ENCODE measurements at places on chromosomes 12 and 14.
A peak's percentile ranks its signal among the peaks of the same experiment; 100 is the strongest.

- DNase-seq: no peak
Measured at GRCh38 chr14:28097585-28097984, 669.0 kb upstream of the FOXG1 start.

GRCh38 chr14:71557351-71557750 is 374.9 kb upstream of the RGS6 start:
- no peak for DNase-seq

- DNase-seq: no peak
Measured at GRCh38 chr14:20684662-20685456, 499 bp downstream of the RNASE4 start.

DNA sequence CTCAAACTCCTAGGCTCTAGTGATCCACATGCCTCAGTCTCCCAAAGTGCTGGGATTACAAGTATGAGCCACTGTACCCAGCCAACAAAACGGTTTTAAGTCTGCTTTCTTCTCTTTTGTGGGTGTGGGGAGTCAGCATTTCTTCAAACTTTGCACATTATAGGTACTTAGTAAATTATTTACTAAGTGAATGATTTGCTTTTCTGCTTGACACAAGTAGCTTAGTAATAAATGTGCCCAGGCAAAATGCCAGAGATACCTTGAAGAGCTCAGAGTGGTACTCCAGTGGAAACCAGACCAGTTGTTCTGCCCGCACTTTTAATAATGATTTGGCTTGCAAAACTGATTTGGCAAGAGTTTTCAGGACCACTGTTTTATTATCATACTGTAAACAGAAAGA is 15.0 kb downstream of the DEPDC4 start:
- peak; percentile 80 for DNase-seq

GRCh38 chr14:104571246-104571645 is 8.3 kb upstream of the C14orf180 start:
- DNase-seq: no peak

GRCh38 chr12:26264215-26264838 is 69.0 kb downstream of the SSPN start:
- no peak for DNase-seq

- DNase-seq: no peak
Measured at GRCh38 chr12:62714774-62715721, 219.9 kb downstream of the PPM1H start.

DNA sequence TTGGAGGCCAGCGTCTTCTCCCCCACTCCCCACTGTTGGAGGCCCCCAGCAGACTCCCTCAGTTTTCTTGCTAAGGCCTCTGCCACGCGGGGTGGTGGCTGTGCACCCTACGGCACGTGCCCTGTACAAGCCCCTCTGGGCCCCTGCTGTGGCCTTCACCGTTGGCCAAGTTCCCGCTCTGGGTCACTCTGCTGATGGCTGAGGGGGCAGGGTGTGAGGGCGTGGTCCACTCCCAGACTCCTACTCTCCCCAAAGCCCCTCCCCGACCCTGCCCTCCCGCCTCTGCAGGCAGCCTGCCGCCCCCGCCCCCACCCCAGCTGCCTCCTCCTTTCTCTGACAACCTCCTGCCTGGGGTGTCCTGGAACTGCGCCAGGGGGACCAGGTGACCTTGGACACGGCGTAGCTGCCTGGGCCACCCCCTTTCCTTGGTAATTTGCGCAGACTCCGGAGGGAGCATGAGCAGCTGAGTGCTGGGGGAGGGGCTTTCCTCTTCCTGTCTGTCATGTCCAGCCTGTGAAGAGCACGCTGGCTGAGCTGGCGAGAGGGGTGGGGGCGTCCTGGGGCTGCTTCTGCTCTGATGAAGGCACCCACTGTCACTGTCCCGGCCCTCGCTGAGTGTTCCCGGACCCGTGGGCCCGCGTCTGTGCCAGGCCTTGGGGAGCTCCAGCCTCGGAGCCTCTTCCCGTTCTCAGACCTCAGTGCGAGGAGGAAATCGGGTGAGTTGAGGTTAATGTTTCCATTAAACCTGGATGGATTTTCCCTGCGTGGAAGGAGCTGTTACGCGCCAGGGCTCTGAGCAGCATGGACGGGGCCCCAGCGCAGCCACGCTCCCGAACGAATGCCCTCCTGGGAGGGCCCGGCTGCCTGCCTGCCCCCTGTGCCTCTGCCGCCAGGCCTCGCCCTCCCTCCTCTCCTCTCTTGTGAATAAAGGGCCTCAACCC is 85.0 kb downstream of the KIF26A start:
- no peak for DNase-seq

DNA sequence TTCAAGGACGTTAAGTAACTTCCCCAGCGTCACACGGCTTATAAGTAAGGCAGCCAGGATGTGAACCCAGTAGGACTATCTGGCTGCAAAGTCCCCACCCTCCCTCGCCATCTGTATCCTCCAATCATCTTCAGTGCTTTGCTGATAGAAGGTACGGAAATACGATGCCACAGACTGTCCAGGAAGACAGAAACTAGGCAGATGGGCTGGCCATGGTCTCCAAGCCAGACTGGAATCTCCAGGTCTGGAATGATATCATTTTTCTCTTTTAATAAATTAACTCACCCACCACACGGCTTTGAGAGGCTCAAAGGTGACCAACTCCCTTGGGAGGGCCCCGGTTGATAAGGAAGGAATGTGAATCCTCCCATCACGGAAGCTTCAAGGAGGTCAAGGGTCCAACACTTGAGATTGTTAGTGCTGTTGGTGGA is 16.3 kb upstream of the BDKRB1 start:
- DNase-seq: no peak

- DNase-seq: no peak
Measured at GRCh38 chr14:72946491-72946890, 20.2 kb downstream of the DCAF4 start.

- peak; percentile 78 for DNase-seq
Measured at GRCh38 chr12:78403136-78403535, 461.4 kb upstream of the SYT1 start.

DNA sequence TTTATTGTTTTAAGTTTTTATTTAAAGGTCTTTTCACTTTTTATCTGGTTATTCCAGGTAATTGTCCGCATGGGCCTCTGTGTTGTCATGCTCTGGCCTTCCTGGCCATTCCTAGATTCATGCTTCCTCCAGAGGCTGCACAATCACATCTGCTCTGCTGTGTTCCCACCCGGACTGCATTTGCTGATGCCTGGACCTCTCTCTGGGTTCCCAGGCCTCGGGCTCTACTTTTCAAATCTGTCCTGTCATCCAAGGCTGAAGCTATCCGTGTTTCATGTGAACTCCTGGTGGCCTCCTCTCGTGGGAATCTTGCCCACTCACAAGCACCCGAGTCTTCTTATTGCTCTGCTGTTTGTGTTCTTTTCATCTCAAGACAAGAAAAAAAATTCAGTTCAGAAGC is 16.1 kb upstream of the VDR start:
- no peak for DNase-seq

GRCh38 chr14:90730206-90730766 is 85.9 kb downstream of the TTC7B start:
- no peak for DNase-seq

- DNase-seq: peak; percentile 92
Measured at GRCh38 chr12:46160101-46160980, 108.5 kb downstream of the SLC38A1 start.

DNA sequence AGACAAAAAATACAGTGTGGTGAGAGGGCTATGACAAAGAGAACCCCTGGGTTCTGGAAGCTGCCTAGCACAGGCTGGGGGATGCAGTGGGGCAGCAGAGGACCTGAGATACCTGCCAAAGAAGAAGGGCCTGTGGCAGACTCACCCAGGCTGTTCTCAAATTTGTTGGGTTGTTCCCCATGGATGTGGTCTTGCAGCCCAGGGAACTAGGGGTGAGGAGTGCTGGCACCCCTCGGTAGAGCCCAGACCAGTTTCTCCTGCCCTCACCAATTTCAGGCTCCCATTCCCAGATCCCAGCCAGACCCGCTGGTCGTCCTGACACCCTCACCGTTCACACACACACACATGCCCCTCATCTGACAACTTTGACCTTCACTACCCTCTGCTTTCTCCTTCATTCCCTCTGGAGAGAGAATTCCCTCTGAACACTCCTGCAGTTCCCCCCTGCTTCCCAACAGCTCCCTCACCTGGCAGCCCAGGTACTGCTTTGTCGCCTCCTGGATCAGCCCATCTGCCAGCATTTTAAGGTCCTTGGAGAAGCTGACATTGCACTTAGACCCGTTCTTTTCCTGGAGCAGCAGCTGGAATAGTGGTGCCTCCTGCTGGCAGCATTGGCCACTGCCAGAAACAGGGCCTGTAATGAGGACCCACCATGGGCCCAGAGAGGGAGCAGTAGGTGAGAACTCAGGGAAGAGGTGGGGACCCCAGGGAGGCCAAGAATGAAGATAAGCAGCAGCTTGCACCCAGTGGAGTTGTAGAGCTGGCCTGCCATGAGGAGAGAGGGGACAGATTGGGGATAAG is 5.9 kb upstream of the GDF11 start:
- DNase-seq: no peak

- DNase-seq: peak; percentile 16
Measured at GRCh38 chr12:88993651-88994050, 358.6 kb downstream of the DUSP6 start.

DNA sequence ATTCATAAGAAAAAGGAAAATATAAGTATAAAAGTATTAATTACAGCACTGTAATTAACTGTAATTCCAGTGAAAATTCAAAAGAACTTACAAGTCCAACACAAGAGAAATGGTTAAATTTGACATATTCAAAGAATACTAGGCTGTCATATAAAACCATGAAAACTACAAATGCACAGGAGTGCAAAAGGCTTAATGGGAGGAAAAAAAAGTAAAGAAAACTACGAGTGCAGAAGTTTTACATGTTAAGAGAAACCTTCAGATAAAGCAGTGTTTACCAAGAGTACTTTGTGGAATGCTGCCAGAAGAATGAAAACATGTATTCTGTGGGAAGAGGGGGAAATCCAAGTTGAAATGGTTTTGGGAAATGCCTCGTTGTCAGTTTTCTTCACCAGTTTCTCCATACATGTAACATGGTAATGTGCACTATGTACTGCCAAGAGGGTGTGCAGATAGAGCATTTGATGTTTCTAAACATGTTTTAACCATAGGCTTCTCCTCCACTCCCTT is 9.1 kb downstream of the HEATR5A start:
- DNase-seq: no peak

- no peak for DNase-seq
Measured at GRCh38 chr12:3727354-3727753, 25.6 kb downstream of the CRACR2A start.

DNA sequence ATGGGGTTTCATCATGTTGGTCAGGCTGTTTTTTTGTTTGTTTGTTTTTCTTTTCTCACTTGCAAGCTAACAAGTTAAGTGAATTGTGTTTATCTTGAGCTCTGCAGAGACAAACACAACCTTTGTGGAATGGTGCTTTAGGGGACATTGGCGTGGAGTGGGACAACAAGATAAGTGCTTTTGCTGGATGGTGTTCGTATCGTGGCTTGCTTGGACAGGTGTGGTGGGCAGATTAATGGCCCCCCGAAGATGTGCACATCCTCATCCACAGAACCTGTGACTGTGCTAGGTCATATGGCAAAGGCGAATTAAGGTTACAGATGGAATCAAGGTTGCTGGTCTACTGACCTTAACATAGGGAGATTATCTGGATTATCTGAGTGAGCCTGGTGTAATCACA is 7.0 kb downstream of the MLXIP start:
- DNase-seq: no peak

GRCh38 chr12:72100854-72101253 is 162.2 kb downstream of the TPH2 start:
- no peak for DNase-seq

DNA sequence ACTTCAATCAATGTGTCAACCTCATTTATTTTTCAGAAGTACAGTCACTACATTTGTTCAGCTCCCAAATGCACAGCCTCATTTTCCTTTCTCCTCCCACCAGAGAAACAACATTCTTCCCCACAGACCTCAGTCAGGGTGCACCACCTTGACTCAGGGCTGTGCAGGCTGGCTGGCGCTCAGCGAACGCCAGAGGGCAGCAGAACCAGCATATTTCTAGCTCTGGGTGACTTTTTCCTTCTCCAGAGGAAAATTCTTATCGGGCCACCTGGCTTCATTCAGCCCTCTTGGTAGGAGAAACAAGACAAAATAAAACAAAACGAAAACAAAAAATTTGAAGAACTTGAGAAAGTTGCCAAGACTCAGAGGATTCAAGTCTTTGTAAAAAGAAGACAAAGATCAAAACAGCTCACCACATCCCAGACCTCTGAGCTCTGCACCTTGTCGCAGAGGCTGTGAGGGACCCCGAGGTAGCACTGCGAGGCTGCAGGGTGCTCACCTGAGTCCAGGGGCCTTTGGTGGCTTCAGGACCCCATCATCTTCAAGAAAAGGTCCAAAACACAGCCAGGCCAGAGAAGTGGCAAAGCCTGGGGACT is 33.7 kb downstream of the PAH start:
- DNase-seq: no peak

DNA sequence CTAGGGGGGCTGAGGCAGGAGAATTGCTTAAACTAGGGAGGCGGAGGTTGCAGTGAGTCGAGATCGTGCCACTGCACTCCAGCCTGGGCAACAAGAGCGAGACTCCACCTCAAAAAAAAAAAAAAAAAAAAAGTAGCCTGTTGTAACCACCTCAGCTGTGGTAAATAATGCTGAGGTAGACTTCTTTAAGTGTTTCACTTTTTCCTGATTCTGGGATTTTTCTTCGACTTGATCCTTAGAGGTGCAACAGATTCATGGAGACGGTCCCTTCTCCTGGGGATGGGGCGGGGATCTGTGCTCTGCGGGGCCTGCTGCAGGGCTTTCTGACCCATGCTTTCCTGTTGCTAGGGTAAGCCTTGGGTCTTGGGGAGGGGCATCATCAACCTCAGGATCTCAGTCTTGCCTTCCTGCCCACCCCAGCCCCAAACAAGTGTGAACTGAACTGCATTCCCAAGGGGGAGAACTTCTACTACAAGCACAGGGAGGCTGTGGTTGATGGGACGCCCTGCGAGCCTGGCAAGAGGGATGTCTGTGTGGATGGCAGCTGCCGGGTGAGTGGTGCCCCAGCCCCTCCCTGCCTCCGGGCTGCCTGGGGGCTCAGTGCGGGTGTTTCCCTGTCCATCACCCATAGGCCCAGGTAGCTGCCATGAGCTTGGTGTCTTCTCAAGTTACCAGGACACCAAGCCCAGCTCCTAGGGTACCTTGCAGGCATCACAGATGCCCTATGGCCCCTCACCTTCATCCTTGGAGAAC is 12.4 kb downstream of the PAPLN start:
- no peak for DNase-seq

- DNase-seq: no peak
Measured at GRCh38 chr14:59101476-59101875, 87.0 kb upstream of the DAAM1 start.

- no peak for DNase-seq
Measured at GRCh38 chr12:27449026-27449425, 2.5 kb downstream of the SMCO2 start.

GRCh38 chr14:89089330-89089729 is 264.9 kb downstream of the TTC8 start:
- DNase-seq: no peak

DNA sequence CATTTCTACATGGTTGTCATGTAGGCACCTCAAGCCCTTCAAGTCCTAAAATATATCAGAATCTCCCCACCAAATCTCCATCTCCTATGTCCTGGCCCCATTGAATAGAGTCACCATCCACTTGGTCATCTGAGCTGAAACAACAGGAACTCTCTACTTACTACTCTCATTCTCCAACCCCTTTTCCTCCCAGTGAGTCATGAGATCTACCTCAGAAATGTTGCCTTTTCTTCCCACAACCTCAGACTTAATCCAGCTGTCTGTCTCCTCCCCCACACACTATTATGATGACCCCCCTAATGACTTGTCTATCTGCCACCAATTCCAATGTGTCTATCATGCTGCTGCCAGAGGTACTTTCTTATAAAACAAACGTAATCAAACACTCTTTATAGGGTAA is 72.3 kb upstream of the TMEM263 start:
- DNase-seq: no peak

GRCh38 chr14:85310491-85311272 is 219.3 kb upstream of the FLRT2 start:
- no peak for DNase-seq

- DNase-seq: no peak
Measured at GRCh38 chr12:76002598-76003354, 28.8 kb downstream of the PHLDA1 start.
